ENCODE measurements at places on chromosomes 1 and 21.

- no peak for DNase-seq
These were observed 3.8 kb upstream of the LCE3A start for GRCh38 chr1:152626744-152627143.

GRCh38 chr1:26378088-26378878, 5.7 kb upstream of the ZNF683 start:
- no peak for DNase-seq

DNA sequence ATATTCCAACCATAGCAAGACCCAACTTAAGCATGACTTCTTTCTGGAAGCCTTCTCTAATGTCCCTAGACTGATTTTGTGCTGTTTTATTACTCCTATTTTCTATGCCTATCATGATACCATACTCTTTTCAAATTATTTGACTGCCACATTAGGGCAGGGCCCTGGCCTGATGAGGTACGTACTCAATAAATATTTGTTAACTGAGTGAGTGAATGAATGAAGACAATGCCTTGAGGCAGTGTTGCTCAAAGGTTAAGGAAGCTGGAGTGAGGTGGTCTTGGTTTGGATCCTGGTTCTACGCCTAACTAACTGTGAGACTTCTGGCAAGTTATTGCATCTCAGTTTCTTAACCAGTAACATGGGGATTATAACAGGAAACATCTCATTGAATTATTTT, 38.3 kb upstream of the BACH1 start:
- DNase-seq, result no peak

GRCh38 chr1:204376919-204377799, 17.4 kb upstream of the PLEKHA6 start:
- DNase-seq, result peak; percentile 49

DNA sequence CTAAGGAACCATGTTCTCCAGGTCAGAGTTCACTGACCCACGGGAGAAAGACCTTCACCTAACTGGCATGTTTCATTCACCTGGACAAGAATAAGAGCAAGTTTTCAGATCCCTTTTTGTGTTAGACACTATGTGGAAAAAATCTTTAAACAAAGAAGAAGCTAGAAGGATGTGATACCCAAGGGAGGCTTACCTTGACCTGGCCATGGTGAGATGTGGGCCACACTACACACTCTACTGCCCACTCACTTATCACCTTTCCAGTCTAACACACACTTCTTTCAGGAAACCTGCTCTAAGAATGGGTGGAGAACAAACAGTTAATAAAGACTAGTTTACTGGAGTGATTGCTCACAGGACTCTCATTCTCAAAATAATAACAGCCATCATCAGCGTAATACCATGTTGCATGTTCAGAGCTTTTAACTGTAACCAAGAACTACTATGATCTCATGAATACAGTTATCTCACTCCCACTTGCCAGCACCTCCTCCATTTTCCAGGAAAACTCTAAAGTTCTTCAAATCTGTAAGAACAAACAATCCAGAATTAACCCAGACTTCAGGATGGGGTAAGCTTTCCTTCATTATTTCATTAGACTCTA, 1.4 kb downstream of the RGS8 start:
- DNase-seq, result no peak

- no peak for DNase-seq
These were observed 75.1 kb downstream of the CAMTA1 start for GRCh38 chr1:6860401-6860800.

GRCh38 chr1:63807046-63807445, 33.2 kb downstream of the ROR1 start:
- no peak for DNase-seq

DNA sequence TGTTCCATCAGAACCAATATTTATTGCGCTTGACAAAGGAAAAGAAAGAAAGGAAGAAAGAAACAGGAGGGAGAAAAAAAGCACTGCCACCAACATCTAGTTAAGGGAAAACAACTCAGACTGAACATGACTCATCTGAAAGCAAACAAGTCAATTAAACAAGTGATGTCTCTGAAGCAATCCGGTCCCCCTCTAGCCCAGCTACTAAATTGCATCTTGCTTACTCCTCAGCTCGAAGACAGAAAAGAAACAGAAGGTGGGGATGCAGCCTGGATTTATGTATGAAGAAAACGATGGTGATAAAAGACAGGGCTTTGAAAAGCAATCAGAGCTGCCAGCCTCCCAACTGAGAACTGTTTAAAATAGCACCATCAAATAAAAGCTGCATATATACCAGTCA, 188.2 kb downstream of the OMA1 start:
- no peak for DNase-seq

GRCh38 chr1:243731301-243731891, 118.6 kb downstream of the AKT3 start:
- DNase-seq, result no peak

- DNase-seq, result no peak
These were observed 177.2 kb downstream of the SMYD3 start for GRCh38 chr1:246329900-246330299.

GRCh38 chr21:37503848-37504467, 137.4 kb downstream of the DYRK1A start:
- no peak for DNase-seq

DNA sequence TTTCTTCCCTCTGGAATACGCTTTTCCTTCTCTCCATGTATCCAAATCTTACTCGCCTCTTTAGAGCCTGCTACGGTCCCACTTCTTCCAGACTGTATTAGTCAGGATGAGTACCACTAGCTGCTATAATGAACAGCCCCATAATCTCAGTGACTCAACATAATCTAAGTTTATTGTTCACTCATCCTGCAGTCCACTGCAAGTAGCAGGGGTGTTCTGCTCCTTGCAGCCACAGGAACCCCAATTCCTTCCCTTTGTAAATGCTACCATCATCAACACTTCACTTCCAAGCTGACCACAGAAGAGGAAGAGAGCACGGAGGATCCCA, 18.1 kb upstream of the LDLRAP1 start:
- no peak for DNase-seq

- no peak for DNase-seq
These were observed 17.1 kb downstream of the NUDC start for GRCh38 chr1:26938659-26939025.

DNA sequence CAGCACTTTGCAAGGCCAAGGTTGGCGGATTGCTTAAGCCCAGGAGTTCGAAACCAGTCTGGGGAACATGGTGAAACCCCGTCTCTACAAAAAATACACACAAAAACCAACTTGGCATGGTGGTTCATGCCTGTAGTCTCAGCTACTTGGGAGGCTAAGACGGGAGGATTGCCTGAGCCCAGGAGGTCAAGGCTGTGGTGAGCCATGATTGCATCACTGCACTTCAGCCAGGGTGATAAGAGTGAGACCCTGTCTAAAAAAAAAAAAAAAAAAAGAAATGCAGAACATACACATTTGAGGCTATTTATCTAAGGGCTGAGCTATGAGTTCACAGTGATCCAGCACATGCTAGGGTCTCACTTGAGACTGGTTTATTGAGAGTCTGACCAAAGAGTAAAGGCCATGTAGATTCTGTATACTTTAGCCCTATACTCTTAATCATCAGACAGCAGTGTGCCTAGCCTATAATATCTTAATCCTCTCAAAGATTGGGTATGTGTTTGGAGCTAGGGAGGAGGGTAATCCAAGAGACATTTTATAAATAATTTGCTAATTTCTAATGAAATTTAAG, 23.9 kb downstream of the RNF2 start:
- no peak for DNase-seq

GRCh38 chr1:207355060-207355459, 33.6 kb downstream of the CD55 start:
- no peak for DNase-seq

DNA sequence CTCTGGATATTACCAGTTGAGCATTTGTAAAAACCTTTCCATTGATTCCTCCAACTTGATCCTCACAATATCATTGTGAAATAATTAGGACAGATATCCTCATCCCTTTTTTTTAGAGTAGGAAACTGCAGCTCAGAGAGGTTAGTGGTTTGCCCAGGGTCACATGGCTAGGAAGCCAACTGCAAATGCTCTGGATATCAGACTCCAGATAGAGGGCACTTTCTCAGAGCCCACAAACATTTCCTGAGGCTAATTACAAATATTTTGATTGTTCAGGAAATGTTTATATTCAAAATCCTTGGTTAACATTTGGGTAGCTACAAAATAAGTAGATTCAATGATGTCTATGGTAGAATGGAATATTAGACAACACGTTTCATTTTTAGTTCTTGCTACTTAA, 154.8 kb upstream of the DPYD start:
- DNase-seq, result no peak

DNA sequence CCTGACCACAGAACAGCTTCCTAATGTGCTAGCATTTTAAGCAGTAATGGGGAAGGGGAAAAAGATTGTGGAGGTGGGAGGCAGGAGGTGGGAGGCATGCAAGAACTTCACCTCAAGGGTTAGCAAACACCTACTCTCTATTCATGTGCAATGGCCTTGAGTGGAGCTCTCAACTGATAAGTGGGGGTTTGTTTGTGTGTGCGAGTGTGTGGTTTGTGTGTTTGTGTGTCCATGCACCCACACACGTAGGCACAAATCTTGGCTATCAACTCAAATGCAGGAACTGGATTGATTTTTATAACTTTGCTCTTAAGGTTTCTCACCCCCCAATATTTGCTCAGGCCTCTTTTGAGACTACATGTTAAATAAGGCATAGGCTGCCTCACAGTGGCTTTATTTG, 78.6 kb downstream of the SYT6 start:
- DNase-seq, result no peak

DNA sequence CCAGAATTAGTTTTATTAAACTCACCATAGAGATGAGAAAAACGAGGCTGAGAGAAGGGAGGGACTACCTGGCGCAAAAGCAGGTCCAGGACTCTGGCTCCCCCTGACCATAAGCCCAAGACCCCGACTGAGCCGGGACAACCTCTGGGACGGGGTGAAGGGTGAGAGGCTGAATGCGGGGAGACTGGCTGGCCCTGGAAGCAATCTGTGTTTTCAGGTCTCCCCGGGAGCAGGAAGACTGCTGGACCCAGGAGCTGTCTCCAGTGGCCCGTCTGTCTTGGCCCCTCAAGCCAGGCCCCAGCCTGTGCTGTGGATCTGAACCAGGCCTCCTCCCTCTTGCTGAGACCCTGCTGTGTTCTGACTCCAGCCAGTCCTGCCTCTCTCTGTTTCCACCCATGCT, 240.8 kb downstream of the TRABD2B start:
- DNase-seq, result no peak

DNA sequence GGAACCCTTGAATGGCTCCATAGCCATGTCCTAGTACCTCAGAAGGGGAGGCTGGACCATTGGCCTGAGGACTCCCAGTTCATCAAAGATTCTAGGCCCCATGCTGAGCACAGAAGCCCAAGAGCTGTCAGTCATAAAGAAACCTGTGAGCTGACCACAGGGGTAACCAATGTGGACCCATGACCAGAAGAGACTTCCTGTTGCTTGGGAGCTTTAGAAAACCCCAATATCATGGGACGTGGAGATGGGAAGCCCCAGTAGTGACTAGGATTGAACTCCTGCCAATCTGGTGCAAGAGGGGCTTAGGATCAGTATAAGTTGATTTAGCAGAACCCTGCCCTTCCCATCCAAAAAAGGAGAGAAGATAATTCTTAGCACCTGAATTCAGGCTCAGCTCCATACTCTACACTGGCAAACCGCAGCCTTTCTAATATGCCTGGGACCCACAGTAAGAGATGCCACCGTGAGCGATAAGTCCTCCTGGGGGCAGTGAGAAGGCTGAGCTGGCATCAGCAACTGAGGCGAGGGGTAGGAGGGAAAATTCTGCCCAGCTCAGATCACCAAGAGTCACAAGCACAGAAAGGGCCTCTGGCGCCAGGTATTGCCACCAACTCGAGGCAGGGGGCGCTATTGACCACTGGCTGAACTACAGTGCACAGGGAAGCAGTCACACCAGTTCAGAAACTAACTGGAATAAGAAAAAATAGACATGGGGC, 108.9 kb downstream of the CAPN8 start:
- DNase-seq, result no peak

DNA sequence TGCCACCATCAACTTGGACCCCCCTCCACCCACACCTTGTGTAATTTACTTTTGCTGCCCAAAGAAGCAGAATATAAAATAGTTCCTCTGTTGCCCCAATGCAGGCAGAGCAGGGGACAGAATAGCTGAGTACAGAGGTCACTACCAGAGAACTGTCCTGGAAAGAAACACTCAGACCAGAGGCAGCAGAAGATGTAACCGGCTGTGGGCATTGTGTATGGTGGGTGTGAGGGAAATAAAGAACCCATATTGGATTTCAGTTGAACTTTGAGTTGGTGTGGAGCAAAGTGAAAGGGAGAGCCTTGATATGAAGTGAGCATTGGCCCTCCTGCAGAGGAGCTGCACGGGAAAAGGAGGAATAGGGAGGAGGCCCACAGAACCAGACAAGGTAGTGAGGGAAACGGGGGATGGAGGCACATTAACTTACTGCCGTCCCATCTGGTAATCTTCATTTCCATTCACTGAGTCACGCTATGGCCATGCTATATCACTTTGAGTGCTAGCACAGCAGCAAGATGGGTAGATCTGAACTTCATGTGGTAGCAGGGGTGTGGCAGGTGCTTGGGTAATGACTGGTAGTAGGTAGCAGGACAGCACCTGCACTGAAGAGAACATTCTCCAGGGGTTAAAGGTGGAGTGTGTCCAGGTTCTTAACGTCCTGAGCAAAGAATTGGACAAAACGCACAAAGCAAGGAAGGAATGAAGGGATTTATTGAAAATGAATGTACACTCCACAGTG, 56.3 kb upstream of the FBXO28 start:
- DNase-seq, result no peak

DNA sequence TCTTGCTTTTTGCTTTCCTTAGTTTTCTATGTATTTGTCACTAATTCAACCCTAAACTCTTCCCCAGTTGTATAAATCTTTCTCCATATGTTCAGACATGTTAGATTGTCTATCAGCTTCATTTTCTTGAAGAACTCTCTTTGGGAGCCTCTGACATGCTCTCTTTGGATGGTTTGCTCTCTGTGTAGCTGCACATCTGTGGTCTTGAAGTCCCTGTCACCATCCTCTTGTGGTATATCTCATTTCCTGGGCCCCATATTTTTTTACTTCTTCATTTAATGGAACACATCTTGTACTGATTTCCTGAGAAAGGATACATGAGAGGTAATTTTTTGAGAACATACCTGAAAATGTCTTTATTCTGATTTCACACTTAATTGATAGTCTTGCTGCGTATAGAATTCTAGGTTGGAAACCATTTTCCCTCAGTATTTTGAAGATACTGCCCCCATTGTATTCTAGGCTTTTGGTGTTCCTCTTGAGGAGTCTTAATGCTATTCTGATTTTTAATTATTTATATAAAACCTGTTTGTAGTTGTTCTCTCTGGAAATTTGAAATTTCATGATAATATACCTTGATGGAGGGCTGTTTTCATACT, 72.6 kb downstream of the ST3GAL3 start:
- DNase-seq, result no peak

- no peak for DNase-seq
These were observed 39.5 kb downstream of the TGFB2 start for GRCh38 chr1:218384581-218384993.

Data from NCI-H526 (cell line).